ENCODE measurements at places on chromosomes 1 and 21.

DNA sequence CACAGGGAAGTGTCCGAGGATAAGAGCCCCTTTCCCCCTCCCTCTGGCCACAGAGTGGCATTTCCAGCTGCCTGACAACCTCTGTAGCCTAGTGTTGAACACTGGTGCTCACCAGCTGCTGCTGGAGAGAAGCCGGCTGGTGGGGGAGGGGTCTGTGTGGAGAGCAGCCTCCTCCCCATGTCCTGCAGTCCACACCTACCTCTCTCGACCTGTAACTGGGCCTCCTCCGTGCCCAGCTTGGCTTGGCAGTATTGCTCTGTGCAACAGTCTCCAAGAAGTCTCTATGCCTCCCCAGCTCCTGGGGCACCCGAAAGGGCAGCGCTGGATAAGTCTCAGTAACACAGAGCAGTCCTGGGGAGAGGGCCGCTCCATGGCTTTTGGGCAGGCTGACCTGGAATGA, 17.0 kb downstream of the PAPPA2 start:
- no peak for DNase-seq

GRCh38 chr1:69911301-69911801, 294.0 kb downstream of the LRRC40 start:
- no peak for DNase-seq

- no peak for DNase-seq
Observed at GRCh38 chr1:208944981-208945451, 638.5 kb upstream of the CAMK1G start.

- no peak for DNase-seq
Observed at GRCh38 chr1:82560566-82560965, 759.8 kb downstream of the ADGRL2 start.

DNA sequence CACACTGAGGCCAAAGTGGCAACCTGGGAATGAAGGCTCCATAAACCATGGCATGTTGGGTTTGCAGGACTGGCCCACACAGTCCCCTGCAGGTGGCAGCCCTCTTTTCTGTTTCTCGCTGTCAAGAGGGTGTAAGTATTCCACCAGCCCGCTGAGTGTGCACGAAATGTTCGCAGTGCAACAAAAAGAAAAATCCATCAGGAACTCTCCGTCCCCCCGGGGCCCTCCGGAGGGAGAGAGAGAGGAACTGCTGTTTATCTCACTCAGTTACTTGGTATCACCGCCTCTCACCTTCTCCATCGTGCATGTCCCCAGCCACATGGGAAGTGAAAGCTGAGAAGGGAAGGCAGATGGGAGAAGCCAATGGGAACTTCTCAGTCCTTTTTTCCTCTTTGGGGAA, 38.3 kb downstream of the NCF2 start:
- DNase-seq, result no peak

- DNase-seq, result no peak
Observed at GRCh38 chr1:203048555-203049051, 22.3 kb downstream of the PPFIA4 start.

GRCh38 chr1:33460947-33461629, 11.4 kb upstream of the ZSCAN20 start:
- no peak for DNase-seq

- DNase-seq, result no peak
Observed at GRCh38 chr1:99917214-99917613, 52.6 kb upstream of the SLC35A3 start.

DNA sequence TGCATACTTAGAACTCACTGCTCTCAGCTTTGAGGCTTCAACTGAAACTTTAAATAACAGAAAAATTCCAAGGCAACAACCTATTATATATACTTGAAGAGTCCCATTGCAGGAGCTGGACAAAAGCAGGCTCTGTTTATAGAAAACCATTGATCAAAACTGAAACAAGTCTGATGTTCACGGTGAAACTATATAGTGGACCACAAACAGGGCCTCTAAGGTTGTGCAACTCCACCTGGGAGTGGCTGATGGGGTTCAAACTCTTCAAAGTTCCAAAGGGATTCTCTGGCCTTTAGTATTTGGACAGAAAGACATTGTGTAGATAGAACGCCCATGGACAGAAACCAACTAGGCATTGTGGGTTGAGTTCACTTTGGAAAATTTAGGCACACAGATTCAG, 140.3 kb downstream of the ZC3H11B start:
- DNase-seq, result peak; percentile 4

- no peak for DNase-seq
Observed at GRCh38 chr1:32863881-32864245, 6.8 kb downstream of the FNDC5 start.

DNA sequence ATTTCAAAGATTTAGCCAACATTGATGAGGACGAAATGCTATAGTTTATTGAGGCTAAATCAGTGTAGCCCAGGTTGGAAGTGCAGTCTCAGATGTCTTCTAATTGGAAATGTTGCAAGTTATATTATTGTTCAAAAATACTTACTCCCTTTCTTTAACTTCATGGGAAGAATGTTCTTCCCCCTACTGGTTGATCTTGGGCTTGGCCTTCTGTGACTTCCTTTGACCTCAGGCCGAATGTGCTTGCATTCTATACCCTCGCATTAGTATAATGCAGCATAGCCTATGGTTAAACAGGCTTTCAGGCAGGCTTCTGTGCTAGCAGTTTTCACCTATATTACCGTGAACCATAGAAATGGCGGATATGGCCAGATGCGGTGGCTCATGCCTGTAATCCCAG, 77.3 kb downstream of the RPE65 start:
- no peak for DNase-seq

DNA sequence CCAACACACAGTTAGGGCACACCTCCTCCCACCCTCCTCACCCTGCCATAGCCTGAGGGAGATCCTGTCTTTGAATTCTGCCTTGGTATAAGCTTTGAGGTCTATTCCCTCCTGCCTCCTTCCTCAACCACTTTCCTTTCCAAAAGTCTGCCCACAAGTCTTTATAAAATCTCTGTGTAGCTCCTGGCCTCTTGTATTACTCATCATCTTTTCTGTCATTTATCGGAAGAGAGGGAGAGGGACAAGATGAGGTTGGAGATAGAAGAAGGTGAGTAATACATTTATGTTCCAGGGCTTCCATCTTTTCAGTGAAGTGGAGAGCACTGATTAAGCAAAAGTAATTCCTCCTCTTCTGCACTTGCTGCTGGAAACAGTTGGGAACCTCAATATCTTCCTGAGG, 30.5 kb upstream of the EFCAB14 start:
- no peak for DNase-seq

- DNase-seq, result no peak
Observed at GRCh38 chr1:202630541-202630940, 79.7 kb downstream of the SYT2 start.

- no peak for DNase-seq
Observed at GRCh38 chr1:175267716-175268416, 75.3 kb upstream of the KIAA0040 start.

DNA sequence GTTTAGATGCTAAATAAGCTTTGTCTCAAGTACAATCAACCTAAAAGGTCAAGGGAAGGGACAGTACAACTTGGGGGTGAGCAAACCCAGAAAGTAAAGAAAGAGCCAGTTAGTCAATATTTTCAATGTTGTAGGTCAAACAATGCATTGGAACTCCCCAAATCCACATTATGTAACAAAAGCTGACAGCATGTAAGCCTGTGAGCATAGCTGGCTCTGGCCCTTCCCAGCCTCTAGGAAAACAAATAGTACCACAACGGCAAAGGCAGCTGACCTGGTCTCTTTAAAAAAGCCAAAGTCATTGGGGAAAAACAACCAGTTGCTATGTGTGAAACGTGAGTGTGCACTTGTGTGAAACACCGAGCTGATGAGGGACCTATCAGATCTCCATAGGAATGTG, 3.4 kb downstream of the CBR1 start:
- DNase-seq, result no peak

DNA sequence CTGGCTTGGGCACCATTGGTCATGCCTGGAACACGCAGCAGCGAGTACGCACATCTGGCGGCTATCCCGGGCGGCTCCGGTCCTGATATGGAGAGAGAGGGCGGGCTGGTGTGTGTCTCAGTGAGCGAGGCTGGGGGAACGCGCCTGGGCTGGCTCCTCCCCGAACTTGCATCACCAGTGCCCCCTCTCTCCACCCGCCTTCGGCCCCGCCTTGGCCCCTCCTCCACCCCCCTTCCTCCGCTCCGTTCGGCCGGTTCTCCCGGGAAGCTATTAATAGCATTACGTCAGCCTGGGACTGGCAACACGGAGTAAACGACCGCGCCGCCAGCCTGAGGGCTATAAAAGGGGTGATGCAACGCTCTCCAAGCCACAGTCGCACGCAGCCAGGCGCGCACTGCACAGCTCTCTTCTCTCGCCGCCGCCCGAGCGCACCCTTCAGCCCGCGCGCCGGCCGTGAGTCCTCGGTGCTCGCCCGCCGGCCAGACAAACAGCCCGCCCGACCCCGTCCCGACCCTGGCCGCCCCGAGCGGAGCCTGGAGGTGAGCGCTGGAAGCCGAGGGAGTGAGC, at the start of gene ATF3:
Gene ATF3, plus strand, starts transcription at position 370 of the 567 bp plus-strand sequence. CDS start 6,261 bp downstream, outside the sequence.
- DNase-seq, result peak; percentile 95

DNA sequence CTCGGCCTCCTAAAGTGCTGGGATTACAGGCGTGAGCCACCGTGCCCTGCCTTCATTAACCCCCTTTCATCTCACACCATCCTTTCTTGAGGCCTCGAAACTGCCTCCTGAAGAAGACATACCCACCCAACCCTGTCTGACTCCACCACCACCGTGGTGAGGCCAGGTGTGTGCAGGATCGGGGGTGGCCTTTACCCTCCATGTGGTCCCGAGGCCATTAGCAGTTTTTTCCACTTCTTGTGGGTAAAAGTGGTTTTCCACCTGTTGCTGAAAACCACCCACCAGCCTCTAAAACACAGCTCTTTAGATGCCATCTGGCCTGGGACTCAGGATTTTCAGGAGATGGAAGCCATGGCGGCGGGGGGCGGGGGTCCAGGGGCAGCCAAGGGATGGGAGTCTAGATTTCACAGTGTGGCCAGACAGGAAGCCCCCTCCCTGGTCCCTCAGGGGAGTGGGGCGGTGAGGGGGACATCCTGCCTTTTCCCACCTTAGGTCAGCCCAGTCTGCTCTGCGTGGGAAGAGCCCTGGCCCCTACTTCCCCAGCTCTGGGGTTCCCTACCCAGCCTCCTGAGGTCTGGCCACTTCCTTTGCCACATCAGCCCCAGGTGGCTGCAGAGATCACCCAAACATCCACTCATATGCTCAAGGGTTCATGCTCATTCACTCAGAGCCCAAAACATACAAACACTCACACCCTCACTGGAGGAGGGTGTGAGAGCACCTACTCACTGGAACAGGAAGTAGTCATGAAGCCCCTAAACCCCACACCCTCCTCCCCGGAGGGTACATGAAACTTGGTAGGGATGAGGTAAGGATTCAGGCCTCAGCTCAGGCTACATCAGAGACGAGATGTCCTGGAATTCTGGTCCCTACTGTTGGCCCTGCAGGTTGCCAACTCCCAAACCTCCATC, 2.3 kb downstream of the FGR start:
- DNase-seq, result no peak

GRCh38 chr21:40623528-40623927, 223.4 kb downstream of the DSCAM start:
- no peak for DNase-seq

DNA sequence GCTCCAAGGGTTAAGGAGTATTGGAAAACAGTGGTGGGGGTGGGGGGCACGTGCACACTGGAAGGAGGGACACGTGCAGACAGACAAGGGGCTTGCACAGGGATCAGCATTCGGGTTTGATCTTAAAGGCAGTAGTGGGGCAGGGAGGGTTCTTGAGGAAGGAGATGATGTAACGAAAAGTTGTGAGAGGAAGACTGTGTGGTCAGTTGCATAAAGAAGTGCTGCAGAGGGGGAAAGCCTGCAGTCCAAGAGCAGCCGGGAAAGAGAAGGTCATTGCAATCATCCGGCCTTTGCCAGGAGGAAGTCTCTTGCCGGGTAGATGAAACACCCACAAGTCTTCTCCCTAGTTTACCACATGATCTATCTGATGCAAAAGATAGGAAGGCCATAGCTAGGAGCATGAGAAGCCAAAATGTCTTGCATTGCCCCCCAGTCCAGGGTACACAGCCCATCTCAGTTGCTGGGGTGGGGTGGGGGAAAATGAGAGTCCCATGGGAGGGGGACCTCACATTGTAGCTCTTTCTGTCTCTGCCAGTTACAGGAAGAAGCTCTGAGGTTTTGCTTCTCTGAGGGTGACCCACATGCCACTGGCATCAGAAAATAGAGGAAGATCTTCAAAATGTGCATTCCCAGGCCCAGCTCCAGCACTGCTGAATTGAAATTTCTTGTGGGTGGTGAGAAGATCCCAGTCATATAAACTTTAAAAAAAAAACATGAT, 202.5 kb upstream of the RAB4A start:
- no peak for DNase-seq

DNA sequence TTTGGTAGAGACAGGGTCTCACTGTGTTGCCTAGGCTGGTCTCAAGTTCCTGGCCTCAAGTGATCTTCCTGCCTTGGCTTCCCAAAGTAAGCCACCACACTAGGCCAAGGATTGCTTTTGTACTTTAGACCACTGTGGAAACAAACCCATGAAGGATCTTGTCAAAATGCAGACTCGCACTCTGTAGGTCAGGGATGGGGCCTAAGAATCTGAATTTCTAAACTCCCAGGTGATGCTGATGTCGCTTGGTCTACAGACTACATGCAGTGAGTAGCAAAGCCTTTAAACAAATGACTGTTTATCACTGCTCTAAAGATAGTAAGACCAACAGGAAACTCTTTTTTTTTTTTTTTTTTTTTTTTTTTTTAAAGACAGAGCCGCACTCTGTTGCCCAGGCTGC, 54.1 kb upstream of the MUTYH start:
- no peak for DNase-seq

DNA sequence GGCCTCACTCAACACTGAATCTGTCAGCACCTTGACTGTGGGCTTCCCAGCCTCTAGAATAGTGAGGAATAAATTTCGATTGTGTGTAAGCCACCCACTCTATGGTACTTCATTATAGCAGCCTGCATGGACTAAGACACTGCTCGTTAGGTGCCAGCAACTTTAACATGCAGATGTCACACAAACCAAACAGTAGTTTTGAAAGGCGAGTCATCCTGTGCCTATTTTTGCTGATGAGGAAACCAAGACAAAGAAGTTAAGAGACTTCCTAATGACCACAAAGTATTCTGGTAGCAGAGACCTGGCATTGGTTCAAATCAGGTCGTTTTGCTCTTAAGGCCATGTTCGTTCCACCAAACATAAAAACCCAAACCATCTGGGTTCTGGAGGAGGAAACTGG, 42.9 kb downstream of the BATF3 start:
- DNase-seq, result no peak

- DNase-seq, result no peak
Observed at GRCh38 chr1:225519166-225519863, 91.5 kb upstream of the LBR start.

DNA sequence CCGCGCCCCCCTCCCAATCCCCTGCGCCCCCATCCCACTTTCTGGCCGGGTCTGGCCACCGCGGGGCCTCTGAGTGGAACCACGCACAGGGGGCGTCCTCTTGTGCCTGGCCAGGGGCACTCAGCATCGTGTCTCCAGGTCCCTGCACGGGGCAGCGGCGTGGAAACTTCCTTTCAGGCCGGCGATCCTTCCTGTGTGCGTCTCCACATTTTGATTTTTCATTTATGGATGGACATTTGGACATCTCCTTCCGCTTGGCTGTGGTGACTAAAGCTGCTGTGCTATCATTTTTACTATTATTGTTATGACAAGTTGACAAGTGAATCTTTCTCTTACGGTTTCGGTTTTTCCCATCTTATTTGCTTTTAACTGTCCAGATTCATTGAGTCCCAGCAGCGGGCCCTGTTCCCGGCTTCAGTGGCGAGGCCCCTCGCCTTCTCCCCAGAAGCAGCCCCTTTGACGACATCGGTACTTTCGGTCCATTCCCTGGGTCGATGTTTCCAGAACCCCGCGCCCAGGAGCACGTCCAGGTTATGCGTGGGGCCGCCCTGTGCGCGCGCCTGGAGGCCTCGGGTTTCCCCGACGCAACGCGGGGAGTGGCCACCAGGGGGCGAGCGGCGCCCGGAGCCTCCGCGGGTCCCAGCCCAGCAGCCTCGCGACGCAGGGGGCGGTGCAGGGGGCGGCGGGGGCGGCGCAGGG, 12.4 kb upstream of the SLC19A1 start:
- DNase-seq, result peak; percentile 81
